Head of caudate nucleus (tissue), 42 donors: ENCODE measurements at places on chromosomes 16 and 17.
A peak's percentile ranks its signal among the peaks of the same experiment; 100 is the strongest.

DNA sequence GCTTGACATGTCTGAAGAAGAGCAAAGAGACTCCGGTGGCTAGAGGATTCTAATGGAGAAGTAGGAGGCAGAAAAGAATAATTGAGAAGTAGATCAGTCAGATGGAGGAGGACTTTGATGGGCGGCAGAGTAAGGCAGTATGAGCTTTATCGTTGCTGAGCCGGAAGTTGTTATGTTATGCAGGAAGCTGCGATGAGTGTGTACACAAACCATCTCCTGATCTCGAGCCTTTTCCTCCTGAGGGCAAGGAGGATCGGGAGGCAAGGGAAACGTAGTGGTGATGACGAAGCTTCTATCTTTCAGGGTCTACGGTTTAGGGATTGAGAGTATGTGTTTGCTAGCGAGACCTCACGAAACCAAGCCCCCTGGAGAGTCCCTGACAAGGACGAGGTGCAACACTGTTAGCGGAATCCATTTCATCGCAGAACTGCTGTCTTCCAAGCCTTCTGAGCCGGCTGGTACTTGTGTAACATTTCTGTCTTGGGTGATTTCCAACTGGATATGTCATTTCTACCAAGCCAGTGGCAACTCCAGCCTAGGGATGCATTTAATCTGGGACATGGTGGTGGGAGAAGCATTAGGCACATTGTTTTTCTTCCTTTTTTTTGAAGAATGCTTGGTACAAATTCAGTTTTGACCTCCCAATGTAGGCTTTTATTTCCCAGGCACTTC lies 45.5 kb downstream of the RBFOX1 start:
- no peak for DNase-seq

GRCh38 chr17:75518201-75518600 lies 1.9 kb downstream of the TSEN54 start:
- DNase-seq: no peak

DNA sequence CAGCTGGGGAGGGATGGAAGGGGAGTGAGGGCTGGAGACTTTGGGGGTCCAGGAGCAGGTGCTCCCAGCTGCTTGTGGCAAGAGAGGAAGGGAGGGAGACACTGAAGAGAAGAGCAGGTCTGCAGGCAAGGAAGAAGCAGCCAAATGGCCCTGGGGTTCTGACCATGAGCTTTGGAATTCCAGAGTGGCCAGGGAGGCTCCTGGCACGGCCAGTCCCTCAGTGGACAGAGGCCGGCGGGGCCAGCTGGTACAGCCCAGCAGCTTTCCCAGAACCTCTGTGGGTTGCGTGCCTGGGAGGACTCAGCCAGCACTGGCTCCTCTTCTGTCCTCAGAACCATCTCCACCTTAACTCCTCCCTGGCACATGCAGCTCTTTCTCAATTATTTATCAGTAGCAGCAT lies 233.0 kb downstream of the MSI2 start:
- peak; percentile 35 for DNase-seq

DNA sequence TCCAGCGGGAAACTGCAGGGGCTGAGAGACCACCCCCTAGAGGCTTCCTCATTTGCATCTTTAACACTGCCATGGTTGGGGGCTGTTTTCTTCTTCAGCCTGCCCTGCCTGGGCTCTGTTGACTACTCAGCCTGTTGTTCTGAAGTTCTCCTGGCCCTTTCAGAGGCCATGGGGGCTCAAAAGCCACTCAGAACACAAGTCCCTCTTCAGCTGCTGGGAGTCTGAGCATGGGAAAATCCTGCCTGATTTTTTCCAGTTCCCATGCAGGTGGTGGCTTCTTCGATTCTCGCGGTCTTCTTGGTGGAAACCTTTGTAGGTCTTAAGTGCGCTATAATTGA lies 36.3 kb downstream of the PLCG2 start:
- DNase-seq: no peak

- DNase-seq: no peak
Measured at GRCh38 chr16:19274165-19274797, 11.2 kb upstream of the CLEC19A start.

DNA sequence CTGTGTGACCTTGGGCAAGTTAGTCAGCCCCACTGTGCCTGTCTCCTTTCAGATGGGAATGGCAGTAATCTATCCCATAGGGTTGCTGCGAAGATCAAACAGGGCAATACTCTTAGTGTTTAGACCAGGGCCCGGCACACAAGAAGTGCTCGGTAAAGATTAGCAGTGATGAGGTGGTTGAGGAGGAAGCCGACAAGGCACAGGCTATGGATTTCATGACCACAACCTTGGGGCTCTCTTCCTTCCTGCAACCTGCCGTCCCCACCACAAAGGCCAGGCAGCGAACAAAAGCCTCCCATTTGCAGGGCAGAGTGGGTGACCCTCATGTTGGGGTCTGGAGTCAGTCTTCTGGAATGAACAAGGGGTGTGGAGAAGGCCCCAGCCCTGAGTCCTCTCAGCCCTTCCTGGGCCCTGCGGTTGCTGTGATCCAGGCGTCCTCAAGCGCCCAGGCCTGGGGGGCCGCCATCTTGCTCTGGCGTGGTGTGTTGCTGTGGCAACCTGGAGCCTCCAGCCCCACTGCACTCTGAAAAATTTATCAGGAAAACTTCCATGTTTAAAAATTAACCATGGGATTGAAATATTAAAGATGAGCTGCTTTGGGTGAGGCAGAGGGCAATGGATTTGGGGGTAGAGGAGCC lies 9.8 kb downstream of the ADAM11 start:
- DNase-seq: no peak

DNA sequence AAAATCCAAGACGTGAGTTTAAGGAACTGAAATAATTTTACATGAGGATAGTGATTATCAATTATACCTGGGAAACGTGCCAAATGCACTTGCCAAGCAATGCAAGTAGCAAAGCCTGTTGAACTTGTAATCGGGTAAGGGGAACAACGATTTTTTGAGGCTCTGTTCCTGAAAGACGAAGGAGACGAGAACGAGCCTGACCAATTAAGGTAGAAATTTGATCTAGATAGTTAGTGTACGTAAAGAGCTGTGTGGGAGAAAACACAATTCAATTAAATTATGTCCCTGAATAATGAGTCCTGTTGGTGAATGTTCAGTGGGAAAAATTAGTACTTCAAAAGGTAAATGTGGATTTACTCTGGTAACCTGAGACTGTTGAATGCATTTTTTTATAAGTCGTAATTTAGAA lies 17.7 kb upstream of the KCTD5 start:
- DNase-seq: no peak

DNA sequence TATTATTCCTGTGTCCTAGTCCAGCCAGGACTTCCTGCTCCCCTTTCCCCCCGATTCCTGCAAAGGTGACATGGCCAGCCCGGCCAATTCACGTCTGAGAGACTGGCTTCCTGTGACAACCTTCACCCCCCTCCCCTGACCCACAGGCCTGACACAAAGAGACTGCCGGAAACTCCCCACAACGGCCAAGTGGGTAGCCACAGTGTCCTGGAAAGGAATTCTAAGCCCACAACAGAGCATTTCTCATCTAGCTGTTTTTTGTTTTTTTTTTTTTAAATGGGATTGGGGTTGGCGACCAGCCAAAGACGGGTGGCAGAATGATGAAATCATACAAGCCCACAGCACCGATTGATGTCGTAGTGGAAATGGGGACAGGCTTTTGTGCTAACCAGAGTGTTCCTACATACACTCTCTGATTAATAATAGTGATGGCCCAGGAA lies 2.8 kb upstream of the XAF1 start:
- DNase-seq: peak; percentile 39

- no peak for DNase-seq
Measured at GRCh38 chr16:79409978-79410377, 190.6 kb downstream of the MAF start.

DNA sequence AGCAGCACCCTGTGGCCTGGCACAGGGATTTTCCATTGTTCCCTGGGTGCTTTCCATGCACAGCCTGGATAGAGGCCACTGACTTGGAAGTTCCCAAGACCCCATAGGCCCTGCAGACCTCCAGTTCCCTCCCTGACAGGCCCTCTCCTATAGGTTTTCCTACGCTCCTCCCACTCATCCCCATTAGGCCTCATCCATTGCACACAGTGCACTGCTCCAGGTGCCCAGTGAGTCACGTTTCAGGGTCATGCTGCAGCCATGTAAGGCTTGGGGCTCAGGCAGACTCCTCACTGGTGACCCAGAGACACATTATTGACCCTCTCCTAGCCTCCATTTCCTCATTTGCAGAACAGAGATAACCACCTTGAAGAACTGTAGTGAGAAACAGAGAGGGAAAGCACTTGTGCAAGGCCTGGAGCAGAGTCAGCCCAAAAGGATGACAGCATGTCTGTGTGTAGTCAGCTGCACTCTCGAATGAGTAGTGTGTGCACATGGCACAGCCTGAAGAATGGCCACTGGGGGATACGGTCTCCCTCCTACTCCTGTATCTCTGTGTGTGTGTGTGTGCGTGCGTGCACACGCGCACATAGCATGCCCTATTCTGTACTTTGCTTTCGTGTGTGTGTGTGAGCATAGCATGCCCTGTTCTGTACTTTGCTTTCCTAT lies 26.8 kb downstream of the DRC3 start:
- no peak for DNase-seq

GRCh38 chr16:11072420-11073153 lies 128.2 kb downstream of the CLEC16A start:
- DNase-seq: no peak

GRCh38 chr17:30203471-30203981 lies 32.0 kb downstream of the SLC6A4 start:
- DNase-seq: no peak

GRCh38 chr17:78669256-78669974 lies 92.2 kb upstream of the DNAH17 start:
- no peak for DNase-seq

DNA sequence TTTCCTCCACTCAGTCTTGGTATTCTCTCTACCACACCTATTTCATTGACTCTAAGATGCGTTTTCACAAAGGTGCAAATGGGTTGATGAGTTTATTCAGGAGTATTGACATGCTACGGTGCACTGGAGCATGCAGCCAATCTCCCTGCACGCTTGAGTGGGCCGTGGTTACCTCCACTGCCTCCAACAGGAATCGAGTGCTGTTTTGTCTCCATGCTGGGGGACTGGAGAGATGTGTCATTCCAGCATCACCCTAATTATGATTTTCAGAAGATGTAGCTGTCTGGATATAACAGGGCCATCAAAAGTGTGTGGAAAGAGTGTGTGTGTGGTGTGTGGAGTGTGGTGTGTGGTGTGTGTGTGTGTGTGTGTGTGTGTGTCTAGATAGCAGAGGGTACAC lies 351.6 kb upstream of the ZFHX3 start:
- DNase-seq: no peak

DNA sequence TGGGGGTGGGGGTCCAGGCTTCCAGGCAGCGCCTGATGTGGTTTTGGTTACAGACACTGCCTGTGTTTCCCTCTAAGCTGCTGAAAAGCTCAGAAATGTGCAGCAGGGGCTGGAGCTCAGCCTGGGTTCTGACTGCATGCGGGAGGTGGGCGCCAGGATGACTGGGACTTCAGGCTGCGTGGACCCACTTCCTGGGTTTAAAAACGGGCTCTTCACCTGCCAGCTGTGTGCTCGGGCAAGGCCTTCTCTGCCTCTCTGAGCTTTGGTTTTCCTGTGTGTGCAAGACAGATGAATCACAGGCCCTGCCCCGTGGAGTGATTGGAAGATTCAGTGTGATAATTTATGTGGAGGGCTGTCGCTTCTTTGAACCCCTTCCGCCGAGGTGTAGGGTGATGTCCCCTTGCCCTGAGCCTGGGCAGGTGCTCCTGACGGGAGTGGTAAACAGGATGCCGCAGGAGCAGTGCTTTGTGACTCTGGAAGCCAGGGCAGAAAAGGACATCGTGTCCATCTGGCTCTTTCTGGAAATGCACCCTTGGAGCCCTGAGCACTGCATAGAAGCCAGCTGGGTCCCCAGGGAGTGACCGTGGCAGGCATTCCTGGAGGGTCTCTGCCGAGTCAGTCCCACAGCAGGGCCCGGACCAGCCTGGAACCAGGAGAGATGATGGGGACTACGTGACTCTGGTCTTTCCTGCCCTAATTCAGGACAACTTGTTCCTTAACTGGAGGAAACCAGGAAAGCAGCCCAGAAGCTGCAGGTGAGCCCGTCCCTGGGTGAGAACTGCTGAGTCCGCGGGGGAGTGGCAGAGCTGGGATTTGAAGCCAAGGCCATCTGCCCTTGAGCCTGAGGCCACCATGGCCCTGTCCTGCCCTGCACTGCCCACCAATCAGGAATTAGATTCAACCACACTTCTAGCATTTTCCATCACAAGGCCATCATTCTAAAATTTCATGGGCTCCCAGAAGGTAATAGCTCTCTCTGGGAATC lies 28.5 kb upstream of the SLC7A5 start:
- no peak for DNase-seq

GRCh38 chr17:72407336-72407909 lies 286.6 kb downstream of the SOX9 start:
- peak; percentile 75 for DNase-seq

DNA sequence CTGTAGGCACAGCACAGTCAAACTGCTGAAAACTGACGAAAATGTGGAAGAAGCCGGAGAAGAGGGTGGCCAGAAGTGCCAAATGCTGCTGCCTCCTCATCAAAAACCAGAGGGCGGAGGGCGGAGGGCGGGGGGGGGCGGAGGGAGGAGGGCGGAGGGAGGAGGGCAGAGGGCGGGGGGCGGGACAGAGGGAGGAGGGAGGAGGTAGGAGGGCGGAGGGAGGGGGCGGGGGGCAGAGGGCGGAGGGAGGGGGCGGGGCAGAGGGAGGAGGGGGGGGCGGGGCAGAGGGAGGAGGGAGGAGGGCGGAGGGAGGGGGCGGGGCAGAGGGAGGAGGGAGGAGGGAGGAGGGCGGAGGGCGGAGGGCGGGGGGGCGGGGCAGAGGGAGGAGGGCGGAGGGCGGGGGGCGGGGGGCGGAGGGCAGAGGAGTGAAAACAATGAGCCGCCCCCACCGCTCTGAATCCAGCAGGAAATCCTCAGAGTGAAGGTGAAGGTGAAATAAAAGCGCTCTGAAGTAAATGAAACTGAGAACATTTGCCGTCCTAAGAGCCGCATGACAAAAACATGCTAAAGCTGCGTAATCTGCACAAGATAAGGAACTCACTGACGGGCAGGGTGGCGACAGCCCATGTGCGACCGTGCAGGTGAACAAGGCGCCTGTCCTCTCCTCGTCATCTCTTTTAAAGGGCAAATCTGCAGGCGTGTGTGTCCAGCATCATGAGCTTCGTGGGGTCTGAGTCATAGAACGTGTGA lies 22.6 kb upstream of the CBFA2T3 start:
- no peak for DNase-seq

- no peak for DNase-seq
Measured at GRCh38 chr16:5590416-5590815, 492.8 kb upstream of the EEF2KMT start.

GRCh38 chr17:1487939-1488825 lies 4.3 kb downstream of the MYO1C start:
- peak; percentile 70 for DNase-seq

GRCh38 chr16:46731691-46732555 lies 16.2 kb downstream of the MYLK3 start:
- DNase-seq: no peak

GRCh38 chr17:17021194-17021863 lies 20.9 kb upstream of the MPRIP start:
- peak; percentile 78 for DNase-seq
